Activated CD4-positive, alpha-beta memory T cell treated with anti-CD3 and anti-CD28 coated beads for 36 hours (primary cell): ENCODE measurements at places on chromosomes 16 and 17.

DNA sequence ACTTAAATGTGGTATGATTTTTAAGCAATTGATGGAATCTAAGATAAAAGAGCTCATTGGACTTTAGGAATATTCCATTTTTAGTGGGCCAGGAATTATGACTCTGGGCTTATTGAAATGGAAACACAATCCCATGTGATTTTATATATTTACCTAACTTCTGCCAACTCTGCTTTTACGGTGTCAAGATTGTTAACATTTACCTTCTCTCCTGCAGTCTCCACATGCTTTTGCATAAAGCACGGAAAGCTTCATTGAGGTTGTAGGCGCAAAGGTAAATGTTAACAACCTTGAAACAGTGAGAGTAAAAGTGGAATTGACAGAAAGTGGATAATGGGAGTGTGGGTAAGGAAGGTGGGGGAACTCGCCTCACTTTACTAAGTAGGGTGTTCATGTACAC is 468.1 kb downstream of the PMP22 start:
- H3K4me1 ChIP-seq = no peaks in the 10 kb centered on the region
- H3K36me3 ChIP-seq = no peaks in the 10 kb centered on the region
- DNase-seq = no peak

DNA sequence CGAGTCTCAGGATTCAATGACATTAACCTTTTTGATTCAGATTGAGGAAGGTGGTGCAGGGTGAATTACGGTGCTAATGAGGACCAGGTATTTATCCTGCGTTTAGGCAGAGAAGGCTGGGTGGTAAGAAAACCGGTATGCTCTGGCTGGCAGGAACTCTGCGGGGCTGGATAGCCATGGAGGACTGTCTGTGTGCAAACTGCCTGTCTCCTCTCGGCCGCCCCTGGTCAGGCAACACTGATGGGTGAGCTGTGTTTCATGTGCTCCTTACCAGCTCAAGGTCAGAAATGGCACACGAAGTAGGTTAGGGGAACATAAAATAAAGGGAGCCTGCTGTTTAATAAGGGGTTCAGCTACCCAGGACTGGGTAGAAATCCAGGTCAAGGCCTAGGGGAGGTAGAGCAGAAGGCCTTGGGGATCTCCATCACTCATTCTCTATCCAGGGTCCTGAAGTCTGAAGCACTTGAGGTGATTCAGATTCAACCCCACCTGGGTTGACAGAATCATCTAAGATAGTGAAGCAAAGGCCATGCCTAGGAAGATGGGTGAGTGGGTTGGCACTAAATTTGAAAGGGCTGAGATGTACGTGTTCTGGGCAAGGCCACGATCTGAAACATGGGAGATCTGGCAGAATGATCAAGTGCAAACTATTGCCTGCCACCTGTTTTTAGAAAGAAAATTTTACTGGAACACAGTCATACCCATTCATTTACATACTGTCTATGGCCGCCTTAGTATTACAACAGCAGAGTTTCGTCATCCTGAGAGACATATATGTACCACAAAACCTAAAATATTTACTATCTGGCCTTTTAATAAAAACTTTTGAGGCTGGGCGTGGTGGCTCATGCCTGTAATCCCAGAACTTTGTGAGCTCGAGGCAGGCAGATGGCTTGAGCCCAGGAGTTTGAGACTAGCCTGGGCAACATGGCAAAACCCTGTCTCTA is 292.5 kb downstream of the XYLT1 start:
- no peak overlapping the region for H3K4me3 ChIP-seq
- no peak for DNase-seq
- H3K4me1 ChIP-seq = no peaks in the 10 kb centered on the region
- no peak overlapping the region for H3K27ac ChIP-seq
- H3K27me3 ChIP-seq = no peaks in the 10 kb centered on the region

- no peak overlapping the region for H3K4me3 ChIP-seq
- no peaks in the 10 kb centered on the region for H3K36me3 ChIP-seq
- no peaks in the 10 kb centered on the region for H3K4me1 ChIP-seq
- DNase-seq = no peak
Observed at GRCh38 chr17:69098625-69099024, 37.9 kb upstream of the ABCA9 start.

- H3K27ac ChIP-seq = no peak overlapping the region
- peaks cover 10% of the 10 kb centered on the region for H3K27me3 ChIP-seq
- peaks cover 12% of the 10 kb centered on the region for H3K36me3 ChIP-seq
- DNase-seq = no peak
- H3K4me1 ChIP-seq = no peaks in the 10 kb centered on the region
- no peak overlapping the region for H3K4me3 ChIP-seq
Observed at GRCh38 chr17:5809580-5810188, 225.4 kb upstream of the NLRP1 start.

DNA sequence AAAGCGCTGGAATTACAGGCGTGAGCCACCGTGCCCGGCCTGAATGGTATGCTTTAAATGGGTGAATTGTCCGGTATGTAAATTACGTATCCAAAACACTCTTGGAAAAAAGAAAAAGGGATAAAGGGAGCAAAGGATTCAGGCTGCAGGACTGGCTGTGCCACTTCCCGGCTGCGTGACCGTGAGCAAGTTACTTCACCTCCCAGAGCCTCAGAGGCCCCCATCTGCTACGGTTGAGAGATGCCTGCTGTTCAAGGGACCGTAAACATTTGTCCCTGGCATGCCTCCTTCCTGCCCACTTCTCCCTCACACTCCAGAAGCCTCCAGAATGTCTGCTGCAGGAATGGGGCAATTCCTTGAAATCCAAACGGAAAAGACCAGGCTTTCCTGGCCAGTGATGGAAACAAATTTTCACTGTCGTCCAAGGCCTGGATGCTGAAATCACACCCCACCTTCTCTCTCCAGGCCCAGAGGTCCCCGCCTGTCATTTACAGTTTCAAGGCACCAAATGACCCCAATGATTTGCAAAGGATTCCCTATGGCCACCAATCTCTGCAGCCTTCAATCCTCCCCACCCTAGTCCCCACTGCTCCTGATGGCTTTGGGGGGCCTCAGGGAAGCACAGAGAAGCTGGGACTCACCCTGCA is 22.9 kb upstream of the LITAF start:
- H3K4me3 ChIP-seq = no peak overlapping the region
- no peaks in the 10 kb centered on the region for H3K36me3 ChIP-seq
- no peak for DNase-seq
- H3K4me1 ChIP-seq = peaks cover 3% of the 10 kb centered on the region

GRCh38 chr17:4795168-4795567 is 796 bp upstream of the PSMB6 start:
- H3K4me3 ChIP-seq = peak overlapping the region; percentile 99
- no peaks in the 10 kb centered on the region for H3K27me3 ChIP-seq
- H3K36me3 ChIP-seq = peaks cover 8% of the 10 kb centered on the region
- peaks cover 18% of the 10 kb centered on the region for H3K4me1 ChIP-seq
- no peak for DNase-seq
- H3K27ac ChIP-seq = peak overlapping the region; percentile 92

- H3K36me3 ChIP-seq = no peaks in the 10 kb centered on the region
- peaks cover 2% of the 10 kb centered on the region for H3K27me3 ChIP-seq
- DNase-seq = no peak
- no peak overlapping the region for H3K27ac ChIP-seq
Observed at GRCh38 chr17:45976391-45976754, 22.7 kb upstream of the STH start.

DNA sequence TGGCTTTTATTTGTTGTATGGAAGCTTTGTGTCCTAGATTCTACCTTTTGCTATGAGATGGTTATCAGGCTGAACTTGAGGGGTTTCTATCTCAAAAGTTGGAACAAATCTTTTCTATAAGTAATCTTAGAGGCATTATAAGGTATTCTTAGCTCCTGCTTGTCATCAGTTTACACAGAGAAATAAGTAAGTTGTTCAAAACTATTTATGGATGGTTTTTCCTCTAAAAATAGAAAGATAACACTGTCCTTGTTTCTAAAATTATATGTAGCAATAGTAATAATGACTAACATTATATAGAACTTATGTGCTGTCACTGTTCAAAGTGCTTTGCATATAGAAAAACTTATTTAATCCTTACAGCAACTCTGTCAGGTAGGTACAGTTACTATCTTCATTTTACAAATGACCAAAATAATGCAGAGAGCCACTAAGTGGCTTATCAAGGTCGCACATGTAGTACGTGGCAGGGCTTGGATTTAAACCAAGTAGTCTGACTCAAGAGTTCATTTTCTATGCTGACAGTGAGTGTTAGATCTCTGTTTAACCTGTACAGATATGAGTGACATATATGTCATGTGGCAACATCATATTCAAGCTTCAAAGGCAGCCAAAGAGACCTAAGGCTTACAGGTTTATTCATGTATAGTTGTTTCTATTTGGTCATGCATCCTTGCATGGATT is 59.0 kb downstream of the PHKB start:
- H3K36me3 ChIP-seq = peaks cover 21% of the 10 kb centered on the region
- peaks cover 13% of the 10 kb centered on the region for H3K4me1 ChIP-seq
- no peak overlapping the region for H3K4me3 ChIP-seq
- no peak overlapping the region for H3K27ac ChIP-seq
- no peak for DNase-seq
- H3K27me3 ChIP-seq = no peaks in the 10 kb centered on the region

- no peaks in the 10 kb centered on the region for H3K36me3 ChIP-seq
- no peak overlapping the region for H3K4me3 ChIP-seq
- peak; percentile 5 for DNase-seq
- peaks cover 33% of the 10 kb centered on the region for H3K27me3 ChIP-seq
- no peaks in the 10 kb centered on the region for H3K4me1 ChIP-seq
- no peak overlapping the region for H3K27ac ChIP-seq
Observed at GRCh38 chr17:5123343-5124124, 7.7 kb downstream of the USP6 start.

- peaks cover 18% of the 10 kb centered on the region for H3K36me3 ChIP-seq
- no peaks in the 10 kb centered on the region for H3K27me3 ChIP-seq
- peak overlapping the region; percentile 59 for H3K4me3 ChIP-seq
Observed at GRCh38 chr17:82400830-82401229, 17.3 kb upstream of the HEXD start.

- peaks cover 30% of the 10 kb centered on the region for H3K27me3 ChIP-seq
- H3K36me3 ChIP-seq = no peaks in the 10 kb centered on the region
- no peak overlapping the region for H3K27ac ChIP-seq
- no peaks in the 10 kb centered on the region for H3K4me1 ChIP-seq
Observed at GRCh38 chr17:79699386-79700036, 31.2 kb upstream of the ENPP7 start.

- H3K27ac ChIP-seq = no peak overlapping the region
- H3K27me3 ChIP-seq = peaks cover 24% of the 10 kb centered on the region
- no peaks in the 10 kb centered on the region for H3K36me3 ChIP-seq
- DNase-seq = no peak
- H3K4me3 ChIP-seq = no peak overlapping the region
Observed at GRCh38 chr17:45759761-45760160, 24.4 kb upstream of the CRHR1 start.

DNA sequence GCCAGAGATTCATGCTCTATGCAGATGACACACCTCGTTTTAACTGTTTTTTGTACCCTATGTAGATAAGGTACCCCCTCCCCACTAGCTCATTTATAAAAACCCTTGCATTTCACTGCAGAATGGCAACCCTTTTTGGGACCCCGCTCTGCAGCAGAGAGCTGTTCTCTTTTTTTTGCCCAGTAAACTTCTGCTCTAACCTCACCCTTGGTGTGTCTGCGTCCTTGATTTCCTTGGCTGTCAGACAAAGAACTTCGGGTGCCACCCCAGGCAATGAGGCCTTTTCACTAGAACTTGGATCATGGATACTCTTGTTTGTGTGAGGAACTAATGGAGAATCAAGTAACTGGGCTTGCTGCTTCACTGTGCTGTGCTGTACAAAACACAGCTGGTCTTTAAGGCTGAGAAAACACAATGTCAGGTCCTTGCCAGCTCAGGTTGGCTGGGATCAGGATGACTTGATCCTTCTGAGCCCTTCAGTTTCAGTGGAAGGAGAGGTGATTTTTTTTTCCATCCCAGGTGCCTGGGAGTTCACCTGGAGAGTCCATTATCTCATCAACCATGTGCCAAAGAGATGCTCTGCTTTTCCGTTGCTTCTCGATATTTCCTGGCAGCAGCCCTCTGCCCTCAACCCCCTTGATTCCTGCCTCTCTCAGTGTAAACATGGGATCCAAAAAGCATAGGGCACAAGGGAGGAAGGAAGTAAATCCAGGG is 133.2 kb upstream of the FAM20A start:
- H3K27me3 ChIP-seq = peaks cover 4% of the 10 kb centered on the region
- H3K4me3 ChIP-seq = no peak overlapping the region
- DNase-seq = no peak
- no peak overlapping the region for H3K27ac ChIP-seq

- H3K27me3 ChIP-seq = peaks cover 6% of the 10 kb centered on the region
- no peak for DNase-seq
- no peak overlapping the region for H3K4me3 ChIP-seq
- no peak overlapping the region for H3K27ac ChIP-seq
- H3K36me3 ChIP-seq = no peaks in the 10 kb centered on the region
Observed at GRCh38 chr16:49338611-49339265, 34.9 kb upstream of the C16orf78 start.

DNA sequence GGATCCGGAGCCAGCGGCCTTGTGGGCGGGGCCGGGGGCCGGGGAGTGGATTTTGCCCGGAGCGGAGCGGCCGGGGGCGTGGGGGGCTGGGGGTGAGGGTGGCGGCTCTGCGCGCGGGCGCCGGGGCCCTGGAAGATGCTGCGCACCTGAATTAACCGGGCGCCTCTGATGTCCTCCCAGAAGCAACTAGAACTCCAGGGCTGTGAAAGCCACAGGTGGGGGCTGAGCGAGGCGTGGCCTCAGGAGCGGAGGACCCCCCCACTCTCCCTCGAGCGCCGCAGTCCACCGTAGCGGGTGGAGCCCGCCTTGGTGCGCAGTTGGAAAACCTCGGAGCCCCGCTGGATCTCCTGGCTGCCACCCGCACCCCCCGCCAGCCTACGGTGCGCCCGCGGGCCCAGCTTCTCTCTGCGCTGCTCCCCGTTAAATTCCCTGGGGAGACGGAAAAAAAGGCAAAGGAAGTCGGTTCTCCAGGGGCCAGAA is 549 bp downstream of the SLC26A11 start:
- H3K27ac ChIP-seq = peak overlapping the region; percentile 77
- H3K27me3 ChIP-seq = no peaks in the 10 kb centered on the region
- H3K4me3 ChIP-seq = peak overlapping the region; percentile 74
- DNase-seq = peak; percentile 19

DNA sequence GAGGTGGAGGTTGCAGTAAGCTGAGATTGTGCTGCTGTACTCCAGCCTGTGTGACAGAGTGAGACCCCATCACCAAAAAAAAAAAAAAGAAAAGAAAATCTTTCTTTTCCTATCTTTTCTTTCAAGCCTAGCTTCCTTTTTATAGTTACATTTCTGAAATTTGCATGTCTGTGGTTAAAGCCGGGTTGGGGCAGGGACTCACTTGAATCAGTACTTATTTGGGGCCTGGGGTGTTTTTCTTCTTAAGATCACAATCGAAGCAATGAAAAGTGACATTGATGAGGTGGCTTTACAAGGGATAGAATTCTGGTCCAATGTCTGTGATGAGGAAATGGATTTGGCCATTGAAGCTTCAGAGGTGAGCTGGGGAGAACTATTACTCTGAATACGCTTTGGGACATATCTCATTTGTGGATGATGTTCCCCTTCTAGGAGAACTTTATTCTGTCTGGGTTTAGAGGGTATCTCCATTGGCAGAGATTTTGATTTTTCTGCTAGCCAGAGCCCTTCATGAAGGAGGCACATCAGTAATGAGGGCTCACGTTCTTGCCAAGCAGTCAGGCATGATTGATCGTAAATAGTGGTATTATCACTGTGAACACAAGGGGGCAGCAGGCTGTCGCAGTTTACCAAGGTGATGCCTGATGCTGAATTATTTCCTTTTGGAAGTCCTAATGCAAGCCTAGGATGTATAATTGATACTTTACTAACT is 14.3 kb downstream of the KPNB1 start:
- peaks cover 73% of the 10 kb centered on the region for H3K36me3 ChIP-seq
- peaks cover 31% of the 10 kb centered on the region for H3K4me1 ChIP-seq
- H3K27me3 ChIP-seq = no peaks in the 10 kb centered on the region
- peak; percentile 71 for DNase-seq
- peak overlapping the region; percentile 80 for H3K27ac ChIP-seq

GRCh38 chr16:56629531-56629930 is 2.9 kb upstream of the MT1M start:
- H3K27me3 ChIP-seq = peaks cover 58% of the 10 kb centered on the region
- no peak for DNase-seq
- H3K36me3 ChIP-seq = no peaks in the 10 kb centered on the region
